ENCODE measurements at places on chromosomes 3 and 15.

DNA sequence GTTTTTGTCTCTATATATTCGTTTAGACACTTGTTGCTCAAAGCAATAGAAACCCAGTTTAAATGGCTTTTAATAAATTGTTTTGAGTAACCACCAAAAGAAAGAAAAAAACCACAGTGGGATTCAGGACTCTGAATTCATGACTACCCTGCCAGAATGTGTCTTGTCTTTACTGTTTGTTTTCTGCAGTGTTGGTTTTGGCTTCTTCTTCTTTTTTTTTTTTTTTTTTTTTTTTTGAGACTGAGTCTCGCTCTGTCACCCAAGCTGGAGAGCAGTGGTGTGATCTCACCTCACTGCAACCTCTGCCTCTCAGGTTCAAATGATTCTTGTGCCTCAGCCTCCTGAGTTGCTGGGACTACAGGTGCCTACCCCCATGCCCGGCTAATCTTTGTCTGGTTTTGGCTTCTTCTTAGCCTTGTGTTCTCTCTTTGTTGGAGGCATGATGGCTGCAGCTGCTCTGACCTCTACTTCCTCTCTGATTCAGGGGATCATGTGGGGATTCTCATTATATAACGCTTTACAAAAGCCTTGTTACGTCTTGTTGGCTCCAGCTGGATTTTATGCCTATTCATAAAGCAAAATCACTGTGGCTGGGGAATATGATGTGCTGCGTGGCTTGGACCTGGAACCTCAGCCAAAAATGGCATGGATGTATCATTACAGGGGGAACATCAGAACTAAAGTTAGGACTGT is 54.0 kb downstream of the PLS1 start:
- no peak for DNase-seq

DNA sequence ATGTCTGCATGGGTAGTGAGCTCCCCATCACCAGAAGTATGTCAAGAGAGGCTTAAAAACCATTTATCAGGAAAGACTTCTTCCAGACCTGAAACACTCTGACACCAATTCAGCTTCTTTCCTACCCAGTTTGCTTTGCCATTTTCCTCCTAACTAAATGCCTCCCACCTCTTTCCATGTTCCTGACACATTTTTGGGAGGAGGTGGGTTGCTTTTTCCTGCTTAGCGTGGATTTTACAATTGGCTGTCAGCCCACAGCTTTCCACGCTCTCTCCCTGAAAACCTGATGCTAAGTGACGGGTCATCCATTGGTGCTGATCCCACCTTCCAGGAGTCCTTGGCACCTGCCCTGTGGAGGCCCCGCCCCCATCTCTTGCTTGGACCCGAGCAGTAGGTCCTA is 264.9 kb upstream of the ST8SIA2 start:
- DNase-seq = no peak

GRCh38 chr15:64747578-64747977 is 27.8 kb downstream of the RBPMS2 start:
- DNase-seq = no peak

DNA sequence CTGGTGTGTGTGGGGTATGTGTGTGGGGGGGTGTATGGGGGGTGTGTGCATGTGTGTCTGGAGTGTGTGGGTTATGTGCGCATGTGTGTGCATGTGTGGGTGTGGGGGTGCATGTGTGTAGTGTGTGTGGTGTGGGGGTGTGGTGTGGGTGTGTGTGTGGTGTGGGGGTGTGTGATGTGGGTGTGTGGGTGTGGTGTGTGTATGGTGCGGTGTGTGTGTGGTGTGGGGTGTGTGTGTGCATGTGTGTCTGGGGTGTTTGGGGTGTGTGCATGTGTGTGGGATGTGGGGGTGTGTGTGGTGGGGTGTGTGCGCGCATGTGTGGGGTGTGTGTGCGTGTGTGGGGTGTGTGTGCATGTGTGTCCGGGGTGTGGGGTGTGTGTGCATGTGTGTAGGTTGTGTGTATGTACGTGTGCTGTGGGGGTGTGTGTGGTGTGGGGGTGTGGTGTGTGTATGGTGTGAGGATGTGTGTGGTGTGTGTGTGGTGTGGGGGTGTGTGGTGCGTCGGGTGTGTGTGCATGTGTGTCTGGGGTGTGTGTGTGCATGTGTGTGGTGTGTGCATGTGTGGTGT is 6.2 kb upstream of the OCA2 start:
- no peak for DNase-seq

DNA sequence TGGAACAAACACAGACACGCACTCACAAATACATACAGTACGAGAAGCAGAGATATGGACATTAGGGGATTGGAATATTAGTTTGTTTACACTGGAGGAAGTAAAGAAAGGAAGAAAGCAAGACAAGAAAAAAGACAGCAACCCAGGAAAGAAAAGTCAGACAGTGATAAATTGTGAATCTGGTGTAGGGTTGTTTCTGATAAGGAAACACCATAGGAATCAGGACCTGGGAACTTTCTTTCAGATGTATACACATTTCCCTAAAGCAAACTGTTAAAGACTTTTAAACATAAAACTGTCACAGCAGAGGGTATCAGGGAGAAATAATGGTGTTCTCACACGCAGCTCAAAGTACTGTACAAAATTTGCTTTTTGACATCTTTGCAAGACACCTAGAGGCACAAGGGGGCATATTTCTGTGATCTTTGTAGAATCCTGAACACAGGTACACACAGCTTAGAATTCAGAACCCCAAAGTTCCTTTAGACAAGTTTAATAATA is 153.7 kb downstream of the TUSC7 start:
- DNase-seq = no peak

- DNase-seq = no peak
Observed at GRCh38 chr3:14125193-14126016, 553 bp downstream of the TMEM43 start.

- no peak for DNase-seq
Observed at GRCh38 chr15:22956257-22956977, 23.8 kb downstream of the CYFIP1 start.

DNA sequence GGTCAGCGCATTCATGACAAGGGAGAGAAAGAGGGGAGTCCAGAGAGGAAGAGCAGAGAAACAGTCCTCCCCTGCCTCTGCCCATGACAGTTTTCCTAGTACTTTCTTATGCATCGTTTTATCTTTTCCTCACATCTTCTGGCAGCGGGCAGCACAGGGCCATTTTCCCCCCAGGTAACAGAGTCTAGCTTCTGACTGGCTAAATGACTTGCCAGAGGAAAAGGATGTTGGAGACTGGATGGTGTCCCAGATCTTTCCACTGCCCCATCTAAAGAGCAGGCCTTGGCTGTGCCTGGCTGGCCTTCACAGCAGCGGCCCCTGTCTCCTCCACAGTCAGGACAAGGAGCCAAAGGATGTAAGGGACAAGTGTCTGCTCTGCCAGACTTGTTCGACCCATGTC is 59.3 kb downstream of the CTDSPL start:
- no peak for DNase-seq

GRCh38 chr15:66831801-66832390 is 129.9 kb downstream of the SMAD6 start:
- no peak for DNase-seq

DNA sequence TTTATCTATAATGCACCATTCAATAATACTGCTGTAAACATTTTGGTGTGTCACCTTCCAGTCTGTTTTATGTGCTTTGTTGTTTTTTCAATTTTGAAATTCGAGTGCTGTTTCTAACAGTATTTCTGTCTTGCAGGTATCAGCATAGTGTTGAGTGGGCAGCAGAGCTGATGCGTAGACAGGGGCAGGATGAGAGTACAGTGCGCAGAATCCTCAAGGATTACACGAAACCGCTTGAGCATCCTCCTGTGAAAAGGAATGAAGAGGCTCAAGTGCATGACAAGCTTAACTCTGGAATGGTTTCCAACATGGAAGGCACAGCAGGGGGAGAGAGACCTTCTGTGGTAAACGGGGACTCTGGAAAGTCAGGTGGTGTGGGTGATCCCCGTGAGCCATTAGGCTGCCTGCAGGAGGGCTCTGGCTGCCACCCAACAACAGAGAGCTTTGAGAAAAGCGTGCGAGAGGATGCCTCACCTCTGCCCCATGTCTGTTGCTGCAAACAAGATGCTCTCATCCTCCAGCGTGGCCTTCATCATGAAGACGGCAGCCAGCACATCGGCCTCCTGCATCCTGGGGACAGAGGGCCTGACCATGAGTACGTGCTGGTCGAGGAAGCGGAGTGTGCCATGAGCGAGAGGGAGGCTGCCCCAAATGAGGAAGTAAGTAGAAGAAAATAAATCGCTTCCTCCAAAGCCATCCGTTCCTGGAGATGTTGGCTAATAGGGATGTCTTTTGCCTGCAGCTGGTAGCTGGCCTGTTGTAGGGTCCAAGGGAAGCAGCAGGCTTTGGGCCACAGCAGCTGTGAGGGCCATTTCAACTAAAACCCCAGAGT is 19.1 kb downstream of the TSEN2 start:
- DNase-seq = no peak

DNA sequence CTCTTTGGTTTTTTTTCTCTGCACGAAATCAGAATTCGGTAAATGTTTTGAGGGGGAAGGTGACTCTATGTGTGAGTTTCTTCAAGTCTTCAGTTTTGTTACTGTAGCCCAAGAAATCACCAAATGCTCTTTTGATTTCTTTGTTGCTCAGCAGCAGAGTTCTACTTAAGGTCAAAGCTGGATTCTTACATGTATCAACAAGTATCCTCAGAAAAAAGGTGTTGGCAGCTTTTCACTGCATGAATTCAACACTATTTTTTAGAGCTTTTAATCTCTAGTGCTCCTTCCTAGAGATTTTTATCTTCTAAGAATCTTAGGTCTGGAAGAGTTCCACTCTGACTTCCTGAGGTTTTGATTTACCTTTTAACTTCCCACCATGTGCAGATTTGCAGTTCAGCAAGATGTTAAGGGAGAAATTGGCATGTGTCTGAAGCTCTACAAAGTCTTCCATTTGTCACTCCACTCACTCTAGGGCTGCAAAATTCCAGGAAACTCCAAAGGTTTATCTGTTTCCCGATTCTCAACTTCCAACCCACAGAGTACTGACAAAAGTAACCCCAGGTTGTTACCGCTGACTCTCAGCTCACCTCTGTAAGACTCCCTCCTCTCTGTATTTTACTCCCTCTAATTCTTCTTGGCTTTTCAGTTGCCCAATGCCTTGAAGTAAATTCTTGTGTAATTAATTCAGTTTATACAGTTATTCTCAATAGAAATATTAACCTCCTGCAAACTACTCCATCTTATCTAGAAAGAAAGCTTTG is 13.3 kb upstream of the CD200 start:
- DNase-seq = no peak

DNA sequence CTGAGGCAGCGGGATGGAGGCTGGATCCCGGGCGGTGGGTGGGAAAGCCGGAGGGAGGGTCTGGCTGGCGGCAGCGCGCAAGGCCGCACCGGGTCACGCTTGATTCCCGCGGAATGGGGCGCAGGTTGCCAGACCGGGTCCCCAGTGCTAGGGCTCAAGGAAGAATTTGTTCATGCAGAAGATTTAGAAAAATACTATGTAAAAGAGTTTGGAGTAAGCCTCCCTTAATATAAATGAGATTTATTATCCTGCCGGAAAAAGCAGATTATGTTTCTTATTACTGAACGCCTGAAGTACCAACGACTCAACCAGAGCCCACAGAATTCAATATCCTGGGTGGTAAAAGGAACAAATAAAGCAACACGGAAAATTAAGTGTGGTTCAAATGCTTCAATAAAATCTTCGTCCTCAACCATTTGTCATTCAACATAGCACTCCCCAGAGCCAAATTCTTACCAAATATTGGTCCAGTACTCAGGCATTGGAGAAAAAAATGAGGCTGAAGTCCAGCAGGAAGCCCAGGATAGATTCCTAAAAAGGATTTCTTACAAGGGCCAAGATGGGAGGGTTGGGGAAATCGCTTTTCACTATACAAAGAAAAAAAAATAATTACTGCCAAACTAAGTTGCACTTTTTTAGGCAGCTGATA is 1.2 kb upstream of the ZBTB20 start:
- DNase-seq = no peak

DNA sequence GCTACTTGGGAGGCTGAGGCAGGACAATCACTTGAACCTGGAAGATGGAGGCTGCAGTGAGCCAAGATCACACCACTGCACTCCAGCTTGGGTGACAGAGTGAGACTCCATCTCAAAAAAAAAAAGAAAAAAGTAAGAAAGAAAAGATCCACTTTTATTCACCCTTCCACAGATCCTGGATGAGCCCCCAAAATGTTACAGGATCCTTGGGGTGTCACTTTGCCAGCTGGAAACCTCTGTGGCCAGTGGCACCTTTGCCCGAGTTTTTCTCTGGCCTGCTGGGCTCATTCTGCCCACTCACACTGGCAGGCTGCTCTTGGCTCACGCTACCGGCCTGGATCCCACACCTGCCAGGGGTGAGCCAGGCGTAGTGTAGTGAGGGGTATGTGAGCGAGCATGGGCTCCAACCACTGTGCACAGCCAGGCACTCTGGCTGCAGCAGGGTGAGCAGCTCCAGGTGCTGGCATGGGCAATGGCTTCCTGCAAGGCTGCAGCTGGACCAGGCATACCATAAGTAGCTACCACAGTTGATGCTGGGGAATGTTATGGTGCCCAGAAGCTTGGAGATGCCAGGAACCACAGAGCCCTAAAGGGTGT is 57.8 kb upstream of the C15orf39 start:
- DNase-seq = no peak

DNA sequence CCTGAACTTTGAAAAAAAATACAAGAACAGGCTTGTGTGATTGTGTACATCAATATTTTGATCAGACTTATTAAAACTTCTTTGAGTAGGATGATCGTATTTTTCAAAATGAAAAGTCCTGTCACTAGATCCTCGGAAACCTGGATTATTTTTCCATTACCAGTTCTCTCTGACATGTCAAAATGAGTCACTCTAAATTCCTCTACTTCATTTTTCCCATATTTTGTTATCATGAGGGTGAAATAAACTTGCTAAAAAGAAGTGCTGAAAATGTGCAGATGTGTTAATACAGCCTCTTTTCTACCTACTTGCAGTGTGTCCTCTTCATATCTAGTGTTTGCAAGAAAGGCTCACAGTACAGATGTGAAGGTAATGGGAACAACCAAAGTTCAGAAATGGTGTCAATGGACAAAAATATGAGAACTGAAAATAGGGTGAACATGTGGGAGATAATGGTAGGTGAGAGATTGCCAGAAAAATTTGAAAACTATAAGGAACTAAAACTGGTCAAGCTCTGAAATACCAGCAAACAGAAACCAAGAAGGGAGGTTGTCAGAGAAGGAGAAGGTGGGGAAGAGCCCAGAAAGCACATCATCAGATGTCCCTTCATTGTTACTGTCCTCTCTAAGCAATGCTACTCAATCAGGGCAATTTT is 108.2 kb downstream of the EOMES start:
- DNase-seq = no peak

- no peak for DNase-seq
Observed at GRCh38 chr3:140377644-140378043, 300.2 kb upstream of the TRIM42 start.

DNA sequence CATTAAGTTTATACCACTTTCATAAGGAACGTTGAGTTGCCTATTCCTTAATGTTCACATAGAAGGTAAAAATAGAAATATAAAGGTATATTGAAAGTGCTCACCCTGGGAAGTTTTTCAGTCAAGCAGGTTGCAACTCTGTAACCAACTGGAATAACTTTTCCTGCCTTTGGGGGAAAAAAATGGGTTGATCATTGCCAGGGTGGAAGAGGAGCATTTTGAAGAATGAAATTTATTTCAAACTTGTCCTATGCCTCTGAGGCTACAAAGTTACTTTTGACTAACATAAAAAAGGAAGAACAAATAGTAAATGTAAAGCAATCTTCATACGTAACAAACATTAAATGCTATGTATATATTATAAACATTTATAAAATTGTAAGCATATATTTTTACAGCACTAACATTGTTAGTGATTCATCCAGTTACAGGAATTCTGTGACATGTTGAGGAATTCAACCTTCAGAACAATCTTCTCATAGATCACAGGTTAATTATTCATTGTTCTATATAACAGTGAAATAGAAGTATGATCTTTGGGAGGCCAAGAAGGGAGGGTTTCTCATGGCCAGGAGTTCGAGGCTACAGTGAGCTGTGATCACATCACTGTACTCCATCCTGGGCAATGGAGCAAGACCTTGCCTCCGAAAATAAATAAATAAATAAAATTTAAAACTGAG is 13.5 kb downstream of the EFHB start:
- DNase-seq = no peak

Measured in H1 (cell line).